ENCODE measurements at places on chromosomes 1 and 21. TPM values are rescaled to one million over a fixed set of nuclear protein-coding genes. Genes with fewer than 3 reads are reported as not detected.

The IBA57 gene
- total RNA-seq: 5.5 TPM

The KIAA0040 gene
- total RNA-seq: 1.2 TPM

The RGS8 gene
- 135 TPM for total RNA-seq

The DOP1B gene
- total RNA-seq: 32.3 TPM

The SPRR2F gene
- not detected for total RNA-seq

The MMEL1 gene
- 4.6 TPM for total RNA-seq

The UMODL1 gene
- not detected for total RNA-seq

The CDC20 gene
- 6.7 TPM for total RNA-seq

All from diencephalon (tissue), 1 donor.